Bronchial epithelial cell (primary cell): ENCODE measurements at places on chromosomes 11 and 22.

DNA sequence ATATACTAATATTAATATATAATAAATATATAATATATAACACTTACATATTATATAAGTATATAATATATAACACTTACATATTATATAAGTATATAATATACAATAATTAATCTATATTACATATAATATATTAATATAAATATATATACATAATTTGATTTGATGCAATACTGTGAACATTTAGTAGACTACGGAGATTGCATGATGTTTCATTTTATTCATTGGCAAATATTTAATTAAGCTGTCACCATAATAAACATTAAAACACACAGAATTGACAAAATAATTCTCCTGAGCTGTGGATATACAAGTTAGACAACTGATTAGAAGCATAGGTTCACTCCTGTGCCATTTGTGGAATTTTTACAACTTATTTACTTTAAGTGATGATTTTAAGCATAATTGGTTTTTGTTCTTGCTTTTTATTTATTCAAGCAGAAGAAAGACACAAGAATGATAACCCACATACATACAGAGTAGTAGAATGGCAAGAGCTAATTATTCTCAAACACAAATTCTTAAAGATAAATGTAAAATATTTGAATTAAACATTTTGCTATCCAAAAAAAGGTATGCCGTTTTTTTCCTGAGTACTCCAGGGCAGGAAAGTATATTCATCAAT is 65.8 kb upstream of the TOP3B start:
- DNase-seq: no peak

GRCh38 chr11:95863486-95864140 is 60.3 kb downstream of the MTMR2 start:
- DNase-seq: no peak

GRCh38 chr22:39344046-39344390 is 5.8 kb upstream of the SYNGR1 start:
- no peak for DNase-seq

- peak; percentile 29 for DNase-seq
Observed at GRCh38 chr11:105315287-105315686, 175.7 kb upstream of the CARD18 start.

- peak; percentile 18 for DNase-seq
Observed at GRCh38 chr11:102382384-102382783, 35.4 kb downstream of the BIRC2 start.

- DNase-seq: no peak
Observed at GRCh38 chr11:58994171-58994570, 54.9 kb downstream of the GLYATL1 start.

- DNase-seq: no peak
Observed at GRCh38 chr11:40219401-40219800, 1240.1 kb downstream of the LRRC4C start.

DNA sequence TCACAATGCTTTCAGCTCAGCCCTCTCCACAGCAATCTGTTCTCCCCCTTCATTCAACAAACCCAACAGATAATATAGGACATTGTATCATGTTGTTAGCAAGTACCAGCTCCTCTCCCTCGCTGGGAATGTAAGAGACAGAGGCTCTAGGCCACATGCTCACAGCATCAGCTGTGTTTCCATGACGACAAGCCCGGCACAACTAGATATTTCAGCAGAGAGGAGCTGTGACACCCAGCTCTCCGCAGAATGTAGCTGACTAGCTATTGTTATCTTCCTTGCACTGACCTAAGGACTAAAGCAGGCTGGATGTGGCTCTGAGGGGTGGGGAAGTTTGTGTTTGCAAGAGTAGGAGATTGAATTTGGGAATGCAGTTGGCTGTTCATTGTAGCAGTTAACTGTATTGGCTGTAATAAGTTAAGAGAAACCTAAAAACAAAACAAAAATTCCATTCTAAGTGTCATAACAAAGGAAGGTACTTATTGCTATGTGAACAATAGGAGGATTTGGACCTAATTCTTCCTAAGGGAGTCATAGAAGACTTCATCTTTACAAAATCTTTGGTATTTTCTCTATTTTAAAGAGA is 28.0 kb upstream of the RRAS2 start:
- no peak for DNase-seq

GRCh38 chr11:16611401-16611921 is 127.0 kb upstream of the C11orf58 start:
- no peak for DNase-seq

DNA sequence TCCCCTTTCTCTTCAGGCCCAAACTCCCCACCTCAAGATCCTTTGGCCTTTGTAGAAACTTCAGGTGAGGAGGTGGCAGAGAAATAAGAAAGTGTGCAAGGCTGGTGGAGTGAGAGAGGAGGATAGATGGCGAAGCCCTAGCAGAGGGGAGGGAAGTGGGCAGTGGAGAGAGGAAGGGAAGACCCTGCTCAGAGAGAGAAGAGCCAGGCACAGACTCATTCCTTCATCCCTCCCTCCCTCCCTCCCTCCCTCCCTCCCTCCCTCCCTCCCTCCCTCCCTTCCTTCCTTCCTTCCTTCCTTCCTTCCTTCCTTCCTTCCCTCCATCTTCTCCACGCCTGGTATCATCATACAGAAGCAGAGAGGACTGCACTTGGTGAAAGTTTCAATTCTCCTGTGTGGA is 21.0 kb downstream of the RTN4RL2 start:
- no peak for DNase-seq

DNA sequence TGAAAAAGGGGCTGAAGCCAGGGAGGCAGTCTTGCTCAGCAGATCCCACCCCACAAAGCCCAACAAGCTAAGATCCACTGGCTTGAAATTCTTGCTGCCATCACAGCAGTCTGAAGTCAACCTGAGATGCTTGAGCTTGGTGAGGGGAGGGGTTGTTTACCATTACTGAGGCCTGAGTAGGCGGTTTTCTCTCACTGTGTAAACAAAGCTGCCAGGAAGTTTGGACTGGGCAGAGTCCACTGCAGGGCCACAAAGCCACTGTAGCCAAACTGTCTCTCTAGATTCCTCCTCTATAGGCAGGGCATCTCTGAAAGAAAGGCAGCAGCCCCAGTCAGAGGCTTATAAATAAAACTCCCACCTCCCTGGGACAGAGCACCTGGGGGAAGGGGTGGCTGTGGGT is 746.1 kb upstream of the LRRC4C start:
- no peak for DNase-seq

- no peak for DNase-seq
Observed at GRCh38 chr11:39569789-39570188, 1889.7 kb downstream of the LRRC4C start.

GRCh38 chr22:36154423-36154945 is 6.1 kb downstream of the APOL3 start:
- no peak for DNase-seq

- DNase-seq: no peak
Observed at GRCh38 chr22:26066534-26066933, 102.7 kb upstream of the SEZ6L start.

- DNase-seq: no peak
Observed at GRCh38 chr11:73107597-73107996, 34.5 kb downstream of the FCHSD2 start.

- no peak for DNase-seq
Observed at GRCh38 chr11:66902486-66903177, 45.8 kb downstream of the LRFN4 start.

DNA sequence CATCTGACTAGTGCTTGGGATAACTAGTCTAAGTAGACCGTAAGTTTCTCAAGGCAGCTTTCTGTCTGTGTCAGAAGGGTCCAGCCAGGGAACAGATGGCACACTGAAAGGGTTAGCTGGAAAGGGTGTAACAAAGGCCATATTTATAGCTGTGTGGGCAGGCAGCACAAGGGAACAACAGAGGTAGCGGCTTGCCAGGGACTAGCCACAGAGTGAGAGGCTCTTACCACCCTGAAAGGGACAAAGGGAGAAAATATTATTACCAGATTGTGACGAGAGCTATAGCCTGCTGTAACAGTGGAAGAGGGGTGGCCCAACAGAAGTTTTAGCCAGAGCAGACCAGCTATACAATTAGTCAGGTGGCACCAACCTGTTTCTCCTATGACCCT is 129.4 kb downstream of the CCDC34 start:
- DNase-seq: no peak

DNA sequence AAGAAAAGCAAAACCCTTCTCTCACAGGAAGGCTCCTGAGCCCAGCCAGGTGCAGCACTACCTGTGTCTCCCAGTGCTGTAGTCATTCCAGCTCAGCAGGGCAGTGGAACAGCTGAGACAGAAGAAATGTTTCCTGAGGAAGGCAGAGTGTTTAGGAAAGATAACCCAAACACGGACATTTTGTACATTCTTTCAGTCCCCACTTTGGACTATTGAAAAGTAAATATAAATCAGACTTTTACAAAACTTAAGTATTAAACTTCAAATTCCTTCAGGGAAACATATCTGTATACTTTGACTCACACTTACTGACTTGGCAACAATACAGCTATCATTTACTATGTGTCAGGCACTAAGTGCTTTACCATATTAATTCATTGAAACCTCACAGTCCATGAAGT is 40.4 kb downstream of the RRAS2 start:
- DNase-seq: peak; percentile 79

DNA sequence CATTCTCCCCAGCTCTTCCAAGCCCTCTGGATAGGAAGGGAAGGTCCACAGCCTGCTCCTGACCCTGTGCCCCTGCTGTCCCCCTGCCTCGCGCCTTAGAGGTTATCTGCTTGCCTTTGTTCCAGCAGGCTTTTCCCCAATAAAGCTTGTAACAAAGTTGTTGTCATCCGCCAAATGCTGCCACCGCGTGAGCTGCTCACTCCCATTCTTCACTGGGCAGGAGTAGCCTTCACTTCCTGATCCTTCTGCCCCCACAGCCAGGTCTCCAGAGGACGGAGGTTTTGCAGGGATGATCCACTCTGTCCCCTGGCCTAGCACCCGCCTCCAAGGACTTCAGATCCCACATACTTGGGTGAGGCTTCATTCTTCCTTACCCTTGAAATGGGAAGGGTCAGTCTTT is 94.0 kb upstream of the RASSF10 start:
- no peak for DNase-seq

DNA sequence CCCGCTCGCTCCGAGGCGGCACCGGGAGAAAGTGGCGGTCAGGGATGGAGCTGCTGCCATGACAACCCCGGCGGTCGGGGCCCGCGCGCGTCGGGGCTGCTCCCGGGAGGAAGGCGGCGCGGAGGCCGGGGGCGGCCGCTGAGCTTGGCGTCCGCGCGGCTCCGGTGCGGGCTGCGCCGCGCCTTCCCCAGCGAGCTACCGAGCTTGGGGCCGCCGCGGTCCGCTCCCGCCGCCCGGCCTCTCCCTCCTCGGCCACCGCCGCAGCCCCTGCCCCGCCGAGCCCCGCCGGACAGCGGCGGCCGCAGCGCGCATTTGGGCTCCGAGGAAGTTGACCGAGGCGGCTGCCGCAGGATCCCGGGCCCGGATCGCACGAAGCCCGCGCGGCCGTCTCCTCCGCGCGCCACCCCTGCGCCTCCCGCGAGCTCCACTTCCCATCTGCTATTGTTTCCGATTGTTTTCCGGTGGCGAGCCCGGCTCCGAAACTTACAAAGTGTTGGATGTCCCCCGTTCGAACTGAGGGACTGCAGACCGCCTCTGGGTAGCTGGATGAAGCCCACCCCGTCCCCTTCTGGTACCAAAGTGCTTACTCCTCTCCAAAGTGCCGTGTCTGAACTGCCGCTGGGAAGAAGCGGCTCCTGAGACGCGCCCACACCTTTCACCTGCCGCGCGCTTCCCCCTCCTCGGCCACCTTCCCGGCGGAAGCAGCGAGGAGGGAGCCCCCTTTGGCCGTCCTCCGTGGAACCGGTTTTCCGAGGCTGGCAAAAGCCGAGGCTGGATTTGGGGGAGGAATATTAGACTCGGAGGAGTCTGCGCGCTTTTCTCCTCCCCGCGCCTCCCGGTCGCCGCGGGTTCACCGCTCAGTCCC is 540.3 kb downstream of the NTM start:
- no peak for DNase-seq

GRCh38 chr22:48177631-48178030 is 1415.2 kb downstream of the TBC1D22A start:
- DNase-seq: no peak

GRCh38 chr11:44263738-44264437 is 46.1 kb downstream of the ALX4 start:
- DNase-seq: no peak

DNA sequence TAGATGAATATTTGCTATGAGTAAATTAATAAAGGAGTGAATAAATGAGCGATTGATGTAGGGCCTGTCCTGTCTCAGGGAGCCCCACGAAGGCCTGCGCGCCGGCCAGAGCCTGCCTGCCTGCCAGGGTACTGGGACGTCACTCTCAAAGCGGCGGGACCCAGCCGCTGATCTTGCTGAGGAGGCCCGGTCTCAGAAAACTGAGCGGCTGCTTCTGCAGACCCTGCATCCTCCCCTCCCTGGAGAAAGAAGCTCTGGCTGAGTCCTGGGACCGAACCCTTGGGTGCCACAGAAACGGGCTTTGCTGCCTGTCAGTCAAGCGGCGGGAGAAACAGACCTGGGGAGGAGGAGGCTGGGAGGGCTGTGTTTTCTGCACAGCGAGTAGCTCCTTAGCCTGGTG is 91.6 kb upstream of the B3GAT1 start:
- DNase-seq: no peak

DNA sequence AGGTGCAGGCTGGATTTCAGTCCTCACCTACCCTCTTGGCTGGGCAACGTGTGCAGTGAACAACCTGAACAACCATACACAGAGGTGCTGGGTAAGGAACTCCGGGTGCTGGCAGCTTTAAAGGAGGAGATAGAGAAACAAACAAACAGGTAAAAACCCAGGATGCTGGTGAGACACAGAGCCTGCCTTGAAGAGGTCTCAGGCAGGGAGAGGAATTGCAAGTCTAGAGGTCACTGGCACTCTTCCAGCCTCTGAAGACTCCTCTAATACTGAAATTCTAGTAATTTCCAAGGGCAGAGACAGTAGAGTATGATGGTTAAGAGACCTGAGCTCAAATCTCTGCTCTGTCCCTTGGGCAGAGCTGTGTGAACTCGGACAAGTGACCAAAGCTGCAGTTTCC is 192.5 kb downstream of the CEP164 start:
- DNase-seq: no peak

- no peak for DNase-seq
Observed at GRCh38 chr11:100757646-100758045, 70.6 kb downstream of the ARHGAP42 start.

- no peak for DNase-seq
Observed at GRCh38 chr11:62646825-62647608, 604 bp upstream of the GANAB start.

DNA sequence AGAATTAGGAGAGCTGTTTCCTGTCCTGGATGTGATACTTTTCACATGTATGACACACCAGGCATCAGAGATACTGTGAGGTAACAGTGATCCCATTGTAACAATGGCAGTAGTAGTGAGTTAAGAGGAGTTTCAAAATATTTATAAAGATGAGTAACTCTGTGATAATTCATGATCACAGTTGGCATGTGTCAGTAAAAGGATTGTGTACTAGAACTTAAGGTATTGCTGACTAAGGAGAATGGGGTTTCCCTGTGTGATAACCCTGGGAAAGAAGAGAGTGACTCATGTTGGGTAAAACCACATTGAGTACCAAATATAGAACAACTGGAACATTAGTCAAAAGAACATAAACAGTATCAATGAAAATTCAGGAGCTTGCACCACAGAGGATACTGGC is 22.9 kb upstream of the SLC5A1 start:
- peak; percentile 99 for DNase-seq

- DNase-seq: no peak
Observed at GRCh38 chr11:11742486-11742885, 99.3 kb upstream of the USP47 start.
